NCI-H82 (cell line): ENCODE measurements at places on chromosomes 2 and 18.

GRCh38 chr2:55885127-55885943 lies 38.2 kb downstream of the EFEMP1 start:
- peak; percentile 10 for DNase-seq

- no peak for DNase-seq
Measured at GRCh38 chr18:62201870-62202269, 14.8 kb downstream of the RELCH start.

- DNase-seq, result no peak
Measured at GRCh38 chr2:216770717-216771116, 75.4 kb upstream of the IGFBP5 start.

GRCh38 chr2:235665661-235666212 lies 171.9 kb downstream of the AGAP1 start:
- DNase-seq, result peak; percentile 79

DNA sequence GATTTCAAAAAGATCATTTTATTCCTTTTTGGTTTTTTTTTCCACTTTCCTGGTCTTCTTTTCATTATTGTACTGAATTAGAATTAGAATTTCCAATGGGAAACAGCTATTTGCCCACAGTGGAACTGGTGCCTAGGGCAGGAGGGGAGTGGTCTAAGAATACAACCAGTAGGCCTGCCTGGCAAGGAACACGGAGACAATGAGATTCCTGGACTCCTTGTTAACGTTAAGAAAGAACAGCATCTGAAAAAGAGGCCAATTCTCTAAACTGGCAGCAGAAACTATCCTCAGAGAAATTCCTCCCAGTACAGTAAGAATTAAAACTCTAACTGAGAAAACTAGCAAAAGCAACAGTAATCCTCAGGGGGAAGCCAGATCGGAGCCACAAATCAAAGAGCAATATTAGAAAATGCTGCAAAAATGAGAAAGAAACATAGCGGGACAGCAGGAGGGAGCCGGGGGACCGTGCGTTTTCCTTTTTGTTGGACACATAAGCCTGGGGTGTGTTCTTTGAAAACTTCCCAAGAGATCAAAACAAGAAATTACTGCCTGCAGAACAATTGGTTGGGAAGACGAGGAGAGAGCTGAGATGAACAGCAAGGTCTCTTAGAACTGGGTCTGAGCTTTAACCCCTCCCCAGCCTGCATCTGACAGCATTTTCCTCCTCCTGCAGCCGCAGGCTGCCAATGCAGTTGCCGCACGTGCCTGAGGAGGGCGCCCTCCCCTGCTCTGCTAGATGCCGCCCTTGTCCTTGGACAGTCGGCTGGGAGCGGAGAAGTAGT lies 776.0 kb downstream of the TSN start:
- peak; percentile 7 for DNase-seq

DNA sequence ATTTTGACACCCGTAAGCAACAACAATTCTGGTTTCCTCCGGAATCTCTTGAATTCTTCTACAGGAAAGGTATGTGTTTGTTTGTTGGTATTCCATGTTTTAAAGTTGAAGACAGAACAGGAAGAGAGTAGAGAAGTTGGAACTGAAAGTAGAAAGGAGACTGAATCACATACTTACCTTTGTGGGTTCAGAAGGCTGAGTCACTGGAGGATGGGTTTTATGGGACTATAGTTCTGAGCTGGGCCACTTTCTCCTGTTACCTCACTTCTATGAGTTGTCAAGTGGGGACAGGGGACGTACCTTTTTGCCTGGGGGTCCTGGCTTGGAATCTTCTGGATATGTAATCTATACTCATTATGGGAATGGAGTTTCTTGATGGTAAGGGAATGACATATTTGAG lies 40.9 kb downstream of the KDM3A start:
- no peak for DNase-seq
